ENCODE measurements at places on chromosomes 2 and 18. TPM values are rescaled to one million over a fixed set of nuclear protein-coding genes. Genes with fewer than 3 reads are reported as not detected.

The BMP10 gene
- total RNA-seq: not detected

GRCh38 chr2:66431846-66432587 lies 2.9 kb upstream of the MEIS1 start:
- no peak for ATAC-seq

- peak; percentile 88 for ATAC-seq
These were observed 101.7 kb upstream of the ZNF521 start for GRCh38 chr18:25453556-25454269.

- ATAC-seq: no peak
These were observed 22.7 kb downstream of the USP34 start for GRCh38 chr2:61448229-61448628.

DNA sequence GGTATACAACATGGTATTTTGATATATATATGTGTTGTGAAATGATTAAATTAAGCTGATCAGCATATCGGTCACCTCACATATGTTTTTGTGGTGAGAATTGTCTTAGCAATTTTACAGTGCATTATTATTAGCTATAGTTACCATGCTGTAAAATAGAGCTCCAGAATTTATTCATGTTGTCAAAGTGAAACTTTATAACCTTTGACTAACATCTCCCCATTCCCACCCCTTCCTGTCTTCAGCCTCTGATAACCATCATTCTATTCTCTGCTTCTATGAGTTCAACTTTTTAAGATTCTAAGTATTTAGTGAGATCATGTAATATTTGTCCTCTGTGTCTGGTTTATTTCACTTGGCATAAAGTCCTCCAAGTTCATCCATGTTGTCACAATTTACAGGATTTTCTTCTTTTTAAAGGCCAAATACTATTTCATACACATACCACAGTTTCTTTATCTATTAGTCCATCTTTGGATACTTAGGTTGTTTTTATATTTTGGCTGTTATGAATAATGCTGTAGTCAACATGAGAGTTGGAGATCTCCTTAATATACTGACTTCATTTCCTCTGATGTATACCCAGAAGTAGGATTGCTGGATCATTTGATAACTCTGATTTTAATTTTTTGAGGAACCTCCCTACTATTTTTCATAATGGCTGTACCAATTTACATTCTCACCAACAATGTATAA lies 30.3 kb downstream of the NCOA1 start:
- no peak for ATAC-seq

DNA sequence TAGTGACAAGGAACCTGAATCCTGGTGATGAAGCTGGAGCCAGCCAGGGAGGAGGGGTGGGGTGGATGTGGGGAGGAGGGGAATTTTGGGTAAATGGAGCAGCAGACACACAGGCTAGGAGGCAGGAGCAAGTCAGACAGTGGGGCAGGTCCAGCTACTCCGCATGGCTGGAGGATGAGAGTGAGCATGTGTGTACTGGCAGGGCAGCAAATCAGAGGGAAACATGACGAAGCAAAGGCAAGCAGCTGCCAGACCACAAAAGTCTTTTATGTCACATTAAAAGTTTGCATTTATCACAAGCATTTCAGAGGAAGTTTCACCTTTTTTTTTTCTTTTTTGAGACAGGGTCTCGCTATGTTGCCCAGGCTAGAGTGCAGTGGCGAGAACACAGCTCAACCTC lies 11.9 kb upstream of the KIDINS220 start:
- no peak for ATAC-seq

GRCh38 chr2:156538083-156538504 lies 101.9 kb downstream of the GPD2 start:
- ATAC-seq: no peak

DNA sequence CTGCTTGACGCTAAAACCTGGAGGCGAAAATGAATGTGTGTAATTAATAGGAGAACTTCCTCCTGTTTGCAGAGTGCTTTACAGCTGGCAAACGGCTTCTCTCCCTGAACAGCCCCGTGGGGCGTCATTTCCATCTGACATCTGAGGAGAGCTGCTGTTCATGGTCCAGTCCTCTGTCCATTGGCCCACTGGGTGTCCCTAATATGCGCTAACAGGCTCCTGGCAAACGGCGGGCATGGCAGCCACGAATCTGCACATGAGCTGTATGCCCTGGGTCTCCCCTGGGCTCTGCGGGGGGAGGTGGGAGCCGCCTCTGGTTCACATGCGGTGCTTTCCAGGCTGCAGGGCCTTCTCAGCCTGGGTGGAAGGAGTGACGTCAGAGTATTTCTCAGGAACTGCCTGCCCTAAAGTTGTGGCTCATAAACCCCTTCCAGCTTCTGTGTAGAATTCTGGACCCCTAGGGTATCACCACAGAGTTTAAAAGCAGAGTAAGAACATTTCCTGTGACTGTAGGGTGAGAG lies 73.2 kb downstream of the LRRFIP1 start:
- peak; percentile 40 for ATAC-seq

DNA sequence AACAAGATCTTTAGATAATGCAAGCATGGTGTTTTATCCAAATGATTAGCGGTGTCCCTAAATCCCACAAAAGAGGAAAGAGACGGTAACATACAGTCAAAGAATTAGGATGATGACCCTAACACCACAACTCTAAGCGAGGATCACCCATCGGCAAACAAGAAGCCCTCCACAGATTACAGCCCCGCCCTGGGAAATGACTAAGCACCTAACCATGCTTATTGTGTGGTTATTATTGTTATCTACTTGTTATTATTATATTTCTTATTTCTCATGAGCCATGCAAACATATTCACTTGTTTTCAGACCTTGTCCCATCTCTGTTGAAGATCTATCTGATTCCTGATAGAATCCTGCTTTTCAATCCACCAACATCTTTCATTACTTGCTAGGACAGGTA lies 651.3 kb downstream of the NYAP2 start:
- no peak for ATAC-seq

DNA sequence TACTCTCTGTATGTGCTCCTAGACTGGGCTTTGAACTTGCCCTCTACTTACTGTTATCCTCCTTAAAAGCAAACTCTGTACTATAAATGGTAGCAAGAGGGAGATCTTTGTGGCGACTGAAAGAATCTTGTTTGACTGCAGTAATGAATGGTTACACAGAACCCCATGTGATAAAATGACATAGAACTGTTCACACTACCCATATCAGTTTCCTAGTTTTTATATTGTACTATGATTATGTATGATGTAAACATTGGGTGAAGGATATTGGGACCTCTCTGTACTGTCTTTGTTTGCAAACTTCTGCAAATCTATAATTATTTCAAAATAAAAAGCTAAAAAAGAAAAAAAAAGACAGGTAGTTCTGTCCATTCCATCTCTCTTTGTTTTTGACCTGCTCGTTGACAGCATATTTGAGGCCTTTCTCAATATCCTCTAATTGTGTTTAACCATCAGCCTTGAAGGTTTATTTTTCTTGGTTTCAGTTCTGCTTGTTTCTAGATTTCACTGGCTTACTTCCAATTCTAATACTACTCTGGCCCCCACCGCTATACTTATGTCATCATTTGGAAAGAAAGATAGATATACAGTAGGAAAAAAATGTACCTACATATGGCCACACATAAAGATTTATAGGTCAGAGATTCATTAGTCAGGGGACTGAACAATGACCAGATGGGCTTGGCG lies 79.2 kb upstream of the MYO3B start:
- no peak for ATAC-seq

The TMEM150A gene
- 18.4 TPM for total RNA-seq

DNA sequence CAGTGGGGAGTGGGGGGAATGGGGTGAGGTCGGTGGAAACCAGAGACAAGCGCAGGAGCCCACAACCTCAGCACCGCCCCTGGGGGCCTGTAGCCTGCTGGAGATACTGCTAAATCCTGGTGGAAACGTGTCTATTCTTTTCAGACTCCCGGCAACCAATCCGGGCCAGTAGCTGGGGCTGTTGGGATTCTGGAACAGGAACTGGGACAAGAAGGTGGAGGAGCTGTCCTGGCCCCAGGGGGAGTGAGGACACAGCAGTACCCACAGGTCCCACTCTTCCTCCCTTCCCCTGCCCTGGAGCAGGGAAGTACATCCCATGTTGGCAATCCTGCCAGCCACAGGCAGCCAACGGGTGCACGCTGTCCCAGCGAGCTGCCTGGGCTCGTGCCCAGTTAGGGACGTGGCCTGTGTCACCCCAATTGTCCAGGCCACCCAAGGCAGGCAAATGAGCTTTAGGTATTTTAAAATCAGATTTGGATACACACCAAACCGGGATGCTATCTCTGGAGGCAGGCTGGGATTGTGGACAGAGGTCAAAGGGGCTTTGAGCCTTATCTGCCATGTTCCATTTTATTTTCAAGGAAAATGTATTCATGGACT lies 51.8 kb downstream of the HS1BP3 start:
- peak; percentile 39 for ATAC-seq

DNA sequence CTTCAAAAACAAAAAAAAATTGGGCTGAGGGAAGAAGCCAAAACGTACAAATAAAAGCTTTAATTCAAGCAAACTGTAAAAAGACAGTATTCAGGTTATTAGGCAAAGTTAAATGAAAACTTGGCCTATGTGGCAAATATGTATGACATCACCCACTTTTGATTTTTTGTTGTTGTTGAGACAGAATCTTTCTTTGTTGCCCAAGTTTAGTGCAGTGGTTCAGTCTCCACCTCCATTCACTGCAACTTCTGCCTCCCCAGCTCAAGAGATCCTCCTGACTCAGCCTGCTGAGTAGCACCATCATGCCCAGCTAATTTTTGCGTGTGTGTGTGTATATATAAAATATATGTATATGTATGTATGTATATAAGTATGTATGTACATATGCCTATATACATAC lies 440.4 kb upstream of the NRXN1 start:
- ATAC-seq: no peak

GRCh38 chr2:45699032-45699658 lies 47.7 kb downstream of the PRKCE start:
- no peak for ATAC-seq

The SAG gene
- not detected for total RNA-seq

DNA sequence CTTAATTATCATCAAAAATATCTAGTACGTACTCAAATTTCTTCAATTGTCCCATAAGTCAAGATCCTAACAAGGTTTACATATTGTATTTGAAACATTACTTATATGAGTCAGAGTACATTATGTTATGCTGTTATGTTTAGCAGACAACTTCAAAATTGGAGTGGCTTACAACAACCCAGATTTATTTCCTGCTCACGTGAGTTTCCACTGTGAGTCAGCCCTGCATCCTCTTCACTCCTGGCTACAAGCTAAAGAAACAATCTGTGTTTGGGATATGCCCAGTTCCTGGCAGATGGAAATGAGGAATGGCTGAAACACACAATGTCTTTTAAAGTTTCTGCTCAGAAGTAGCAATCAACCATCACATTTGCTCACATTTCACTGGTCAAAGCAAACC lies 31.5 kb upstream of the TANC1 start:
- ATAC-seq: peak; percentile 79

DNA sequence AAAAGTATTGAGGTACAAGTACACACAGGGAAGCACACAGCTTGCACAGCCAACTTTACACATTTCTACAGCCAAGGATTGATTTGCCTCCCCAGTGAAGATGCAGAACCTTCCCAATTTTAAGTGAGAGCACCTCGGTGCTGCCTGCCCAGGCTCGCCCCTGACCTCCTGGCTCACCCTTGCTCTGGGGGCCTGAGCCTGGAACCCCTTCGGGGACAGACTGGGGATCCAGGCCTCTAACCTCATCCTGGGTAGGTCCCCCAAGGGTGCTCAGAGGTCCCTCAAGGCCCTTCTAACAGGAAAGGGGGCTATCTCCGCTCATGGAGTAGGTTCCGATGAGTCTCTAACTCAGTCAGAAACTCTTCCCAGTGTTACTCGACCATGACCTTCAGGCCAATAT lies 53.1 kb downstream of the BCL2L11 start:
- ATAC-seq: no peak

GRCh38 chr2:11852526-11853196 lies 106.2 kb downstream of the LPIN1 start:
- ATAC-seq: no peak

DNA sequence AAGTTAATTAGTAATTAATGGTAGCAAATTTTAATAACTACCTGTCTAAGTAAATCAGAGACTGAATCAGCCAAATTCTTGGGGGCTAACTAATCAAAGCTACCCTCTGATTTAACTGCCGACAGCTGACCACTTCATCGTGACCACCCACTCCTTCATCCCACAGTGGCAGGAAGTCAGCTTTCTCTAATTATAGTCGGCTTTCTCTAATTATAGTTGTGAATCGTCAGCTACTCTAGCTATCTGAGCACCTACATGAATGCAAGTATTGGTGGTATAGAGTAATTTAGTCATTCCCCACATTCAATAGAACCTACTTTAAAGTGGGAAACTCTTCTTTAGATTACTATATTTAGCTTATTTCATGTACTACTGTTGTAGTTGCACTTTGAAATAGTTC lies 185.5 kb downstream of the PTGR3 start:
- ATAC-seq: no peak

GRCh38 chr18:46892842-46893241 lies 24.5 kb downstream of the PIAS2 start:
- ATAC-seq: no peak

The SERPINB4 gene
- total RNA-seq: 23.5 TPM

The ALPI gene
- not detected for total RNA-seq

The C2orf66 gene
- total RNA-seq: 0.13 TPM

DNA sequence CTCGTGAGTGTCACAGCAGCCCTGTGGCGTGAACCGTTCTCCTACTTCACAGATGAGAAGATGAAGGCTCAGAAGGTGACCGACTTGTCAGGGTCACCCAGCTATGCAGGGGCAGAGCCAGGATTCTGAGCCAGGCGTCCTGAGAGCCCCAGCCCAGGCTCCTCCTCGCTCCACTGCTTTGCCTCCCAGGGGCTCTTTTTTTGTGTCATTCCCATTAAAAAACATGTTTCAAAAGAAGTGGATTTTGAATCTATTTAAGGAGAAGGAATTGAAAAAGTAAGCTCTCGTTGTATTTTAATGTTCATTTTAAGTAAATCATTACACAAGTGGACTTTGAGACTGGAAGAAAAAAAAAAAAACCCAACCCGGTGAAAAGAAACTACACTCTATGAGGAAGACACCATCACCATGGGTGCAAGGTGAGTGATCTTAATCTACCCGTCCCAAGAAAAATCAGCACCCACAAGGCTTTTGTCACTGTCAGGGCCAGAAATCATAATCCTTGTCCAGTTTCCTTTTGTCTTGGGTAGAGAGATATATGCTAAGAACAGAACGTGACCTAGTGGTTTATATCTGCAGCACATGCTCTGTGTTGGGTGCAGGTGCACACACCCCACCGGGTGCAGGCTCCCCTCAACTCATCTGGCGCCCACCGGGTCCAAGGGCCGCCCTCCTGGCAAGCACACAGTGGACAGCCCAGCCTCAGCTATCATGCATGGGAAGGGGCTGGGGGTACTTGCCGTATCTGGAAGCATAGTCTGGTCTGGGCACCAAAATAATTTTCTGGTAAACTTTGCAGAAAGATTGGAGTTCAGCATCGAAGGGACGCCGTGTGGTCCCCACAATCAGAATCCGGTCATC lies 73.5 kb upstream of the ASB18 start:
- no peak for ATAC-seq

The FHL2 gene
- total RNA-seq: 93.9 TPM

The NYAP2 gene
- total RNA-seq: not detected
